Karpas-422 (cell line): ENCODE measurements at places on chromosomes 2 and 18. TPM values are rescaled to one million over a fixed set of nuclear protein-coding genes. Genes with fewer than 3 reads are reported as not detected.
A peak's percentile ranks its signal among the peaks of the same experiment; 100 is the strongest.

CIB4 gene
- not detected in 2 replicates for total RNA-seq

CDH7 gene
- 0.14 TPM in 1 of 2 replicates, not detected in the other for total RNA-seq

AKAIN1 gene
- not detected in 2 replicates for total RNA-seq

SPTBN1 gene
- total RNA-seq = 6.2 and 9.1 TPM in 2 replicates

DNA sequence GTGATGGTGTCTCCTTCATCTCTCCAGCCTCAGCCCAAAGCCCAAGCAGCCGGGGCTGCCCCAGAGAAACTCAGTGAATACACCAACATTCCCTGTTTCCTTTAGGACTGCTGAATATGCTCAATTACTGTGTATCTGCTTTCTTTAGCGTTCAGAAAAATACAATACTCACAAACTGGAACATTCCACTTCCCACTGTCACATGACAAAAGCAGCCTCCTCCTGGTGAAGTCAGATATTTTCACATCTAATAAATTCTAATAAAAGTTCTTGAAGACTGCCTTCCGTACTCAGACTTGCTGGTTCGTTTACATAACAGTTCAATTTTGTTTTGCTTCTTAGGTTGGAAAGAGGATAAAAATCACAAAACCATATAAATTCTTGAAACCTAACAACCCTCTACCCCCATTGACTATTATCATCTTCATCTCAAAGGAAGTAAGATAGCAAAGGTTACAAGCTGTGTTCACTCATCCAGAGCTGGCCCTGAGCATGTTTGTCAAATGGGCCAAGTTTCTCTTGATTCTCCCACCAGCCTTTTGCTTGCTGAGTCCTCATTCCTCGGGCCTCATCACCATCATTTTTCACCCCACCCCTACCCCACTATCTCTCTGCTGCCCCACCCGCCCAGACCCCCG lies 190.8 kb upstream of the HNRNPA3 start:
- no peak overlapping the region for H3K4me3 ChIP-seq
- H3K27ac ChIP-seq = no peak overlapping the region
- H3K4me1 ChIP-seq = no peaks in the 10 kb centered on the region

GRCh38 chr2:234846599-234847363 lies 105.0 kb upstream of the SH3BP4 start:
- H3K36me3 ChIP-seq = no peaks in the 10 kb centered on the region
- H3K4me3 ChIP-seq = no peak overlapping the region
- H3K4me1 ChIP-seq = 0 out of 2 replicates have a peak, but pooled peaks cover 6% of the 10 kb centered on the region
- no peaks in the 10 kb centered on the region for H3K27me3 ChIP-seq

DNA sequence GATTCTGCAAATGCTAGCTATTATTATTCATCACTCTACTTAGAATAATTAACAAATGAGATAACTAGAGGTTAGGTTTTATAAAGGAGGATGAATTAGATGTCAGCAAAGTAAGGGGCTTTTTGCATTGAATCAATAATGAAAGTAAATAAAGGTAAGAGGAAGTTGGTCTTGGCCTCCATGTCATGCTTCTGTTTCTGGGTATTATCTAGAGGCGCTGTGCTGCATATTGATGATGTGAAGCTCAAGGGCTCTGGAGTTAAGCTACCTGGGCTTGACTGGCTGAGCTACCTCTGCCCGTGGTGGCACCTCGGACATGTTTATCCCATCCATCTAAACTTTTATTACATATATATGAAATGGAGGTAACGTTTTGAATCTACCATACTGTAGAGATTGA lies 350.9 kb downstream of the PARD3B start:
- H3K36me3 ChIP-seq = no peaks in the 10 kb centered on the region
- no peaks in the 10 kb centered on the region for H3K27me3 ChIP-seq
- no peak overlapping the region for H3K4me3 ChIP-seq
- H3K27ac ChIP-seq = no peak overlapping the region

GRCh38 chr2:226782092-226782713 lies 17.4 kb downstream of the IRS1 start:
- H3K27ac ChIP-seq = no peak overlapping the region
- no peak for DNase-seq
- no peak overlapping the region for H3K4me3 ChIP-seq
- no peaks in the 10 kb centered on the region for H3K4me1 ChIP-seq

DNA sequence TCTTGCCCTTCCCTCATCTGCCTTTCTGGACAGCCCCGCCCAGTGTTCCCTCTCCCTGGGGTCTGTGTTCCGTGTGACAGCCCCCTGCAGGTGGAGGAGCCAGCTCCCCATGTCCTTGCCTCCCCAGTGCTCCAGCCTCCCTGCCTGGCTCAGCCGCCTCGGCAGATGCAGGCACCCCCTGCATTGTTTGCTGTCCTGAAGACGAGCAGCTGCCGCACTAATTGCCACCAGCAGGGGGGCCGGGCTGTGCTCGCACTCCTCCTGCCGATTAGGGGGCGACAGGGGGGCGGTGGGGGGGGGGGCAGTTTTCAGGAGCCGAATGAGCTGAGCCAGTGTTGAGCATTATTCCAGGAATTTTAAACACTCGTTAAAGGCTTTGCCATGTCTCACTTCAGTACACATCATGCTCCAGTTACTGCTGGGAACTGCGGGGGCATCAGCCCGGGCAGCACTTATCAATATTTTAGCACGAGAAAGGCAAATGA lies 23.3 kb downstream of the SIX3 start:
- H3K36me3 ChIP-seq = no peaks in the 10 kb centered on the region
- H3K4me3 ChIP-seq = no peak overlapping the region
- H3K4me1 ChIP-seq = no peaks in the 10 kb centered on the region
- H3K27me3 ChIP-seq = no peaks in the 10 kb centered on the region

DNA sequence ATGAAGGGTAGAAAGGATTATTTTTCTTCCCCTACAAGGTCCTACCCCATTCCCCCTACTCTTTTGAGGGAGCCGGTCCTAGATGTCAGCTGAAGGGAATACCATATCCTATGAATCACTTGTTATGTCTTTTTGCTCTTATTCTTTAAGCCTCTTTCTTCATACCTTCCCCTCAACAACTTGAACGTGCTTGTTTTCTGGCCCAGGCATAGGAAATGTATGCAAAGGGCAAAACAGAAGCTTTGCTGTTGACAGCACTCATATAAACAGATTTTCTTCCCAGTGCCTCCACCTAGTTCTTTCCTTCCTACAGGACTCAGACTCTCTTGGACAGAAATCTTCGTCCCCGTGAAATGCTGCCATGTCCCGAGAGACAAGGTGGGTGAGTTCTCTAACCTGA lies 64.6 kb downstream of the TMEM17 start:
- no peaks in the 10 kb centered on the region for H3K4me1 ChIP-seq
- no peaks in the 10 kb centered on the region for H3K36me3 ChIP-seq
- H3K27me3 ChIP-seq = no peaks in the 10 kb centered on the region
- no peak for DNase-seq
- H3K27ac ChIP-seq = no peak overlapping the region
- no peak overlapping the region for H3K4me3 ChIP-seq

DNA sequence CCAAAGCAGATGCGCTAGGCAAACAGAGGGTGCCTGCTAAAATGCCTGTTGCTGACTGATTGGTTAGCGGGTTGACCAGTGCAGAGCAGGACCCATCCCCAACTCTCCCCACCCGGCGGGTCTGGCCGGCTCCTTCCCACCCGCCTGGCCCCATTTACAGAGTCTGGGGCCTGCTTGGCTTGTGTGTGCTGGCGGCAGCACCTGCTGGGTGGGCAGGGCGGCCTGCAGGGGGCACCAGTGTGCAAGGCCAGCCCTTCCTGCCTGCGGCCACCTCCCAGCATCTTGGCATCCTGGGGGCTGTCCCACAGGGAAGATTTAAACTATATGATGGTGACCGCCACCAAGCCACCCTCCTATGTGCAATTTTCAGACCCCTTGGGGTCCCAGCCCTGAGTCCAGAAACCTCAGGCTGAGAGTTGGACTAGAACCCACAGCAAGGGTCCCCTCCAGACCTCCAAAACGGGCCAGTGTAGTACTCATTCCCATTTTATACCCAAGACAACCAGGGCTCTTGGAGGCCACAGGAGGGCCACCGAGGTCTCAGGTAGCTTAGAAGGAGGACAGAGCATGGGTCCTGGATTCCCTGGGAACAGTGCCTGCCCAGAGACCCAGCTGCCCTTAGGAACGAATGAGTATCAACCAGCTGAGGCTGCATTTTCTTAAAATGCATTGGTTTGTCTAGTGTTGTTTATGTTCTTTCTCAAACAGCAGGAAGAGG lies 173.6 kb downstream of the SMAD7 start:
- no peak overlapping the region for H3K4me3 ChIP-seq
- H3K4me1 ChIP-seq = peaks cover 10% of the 10 kb centered on the region
- no peak overlapping the region for H3K27ac ChIP-seq
- DNase-seq = peak; percentile 83
- H3K27me3 ChIP-seq = no peaks in the 10 kb centered on the region

GRCh38 chr2:169933124-169933711 lies 106.0 kb downstream of the UBR3 start:
- H3K27ac ChIP-seq = no peak overlapping the region
- DNase-seq = peak; percentile 90
- no peak overlapping the region for H3K4me3 ChIP-seq
- no peaks in the 10 kb centered on the region for H3K27me3 ChIP-seq
- H3K36me3 ChIP-seq = no peaks in the 10 kb centered on the region; the same call in 1 of the 2 replicates
- H3K4me1 ChIP-seq = peaks cover 18% of the 10 kb centered on the region

DNA sequence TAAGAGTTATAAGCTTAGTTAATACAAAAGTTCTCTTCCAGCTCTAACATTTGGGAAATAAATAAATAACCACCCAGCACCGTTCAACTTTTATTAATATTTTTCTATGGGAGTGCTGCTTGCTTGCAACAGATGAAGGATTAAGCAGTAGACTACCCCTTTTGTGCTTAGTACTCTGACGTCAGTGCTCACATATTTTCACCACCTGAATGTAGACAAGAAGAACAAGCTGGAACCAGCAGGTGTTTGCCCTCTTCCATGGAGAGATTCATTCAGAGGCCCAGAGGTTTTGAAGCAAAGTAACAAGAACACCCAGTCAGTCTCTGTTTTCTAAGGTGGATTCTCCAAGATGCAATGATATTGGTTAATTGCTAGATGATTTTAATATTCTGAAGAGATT lies 307.1 kb upstream of the PIK3C3 start:
- no peak overlapping the region for H3K4me3 ChIP-seq
- DNase-seq = no peak
- no peaks in the 10 kb centered on the region for H3K27me3 ChIP-seq
- H3K4me1 ChIP-seq = no peaks in the 10 kb centered on the region

DNA sequence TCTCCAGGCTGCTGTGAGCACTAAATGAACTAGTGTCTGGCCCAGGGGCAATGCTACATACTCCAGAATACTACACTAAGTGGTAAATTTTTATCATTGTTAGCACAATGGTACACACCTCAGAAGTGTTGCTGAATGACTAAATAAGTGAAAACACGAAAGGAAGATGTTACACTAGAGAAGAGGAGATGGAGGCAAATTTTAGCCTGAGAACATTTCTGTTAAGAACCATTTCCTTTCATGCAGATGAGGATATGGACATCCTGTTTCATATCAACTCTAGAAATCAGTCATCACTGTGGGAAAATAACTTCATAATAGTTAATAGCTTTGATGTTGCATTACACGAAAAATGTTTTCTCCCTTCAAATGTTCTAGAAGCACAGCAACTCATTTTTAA lies 117.6 kb upstream of the STK17B start:
- no peaks in the 10 kb centered on the region; the same call in 1 of the 2 replicates for H3K4me1 ChIP-seq
- no peaks in the 10 kb centered on the region for H3K27me3 ChIP-seq
- DNase-seq = no peak

DNA sequence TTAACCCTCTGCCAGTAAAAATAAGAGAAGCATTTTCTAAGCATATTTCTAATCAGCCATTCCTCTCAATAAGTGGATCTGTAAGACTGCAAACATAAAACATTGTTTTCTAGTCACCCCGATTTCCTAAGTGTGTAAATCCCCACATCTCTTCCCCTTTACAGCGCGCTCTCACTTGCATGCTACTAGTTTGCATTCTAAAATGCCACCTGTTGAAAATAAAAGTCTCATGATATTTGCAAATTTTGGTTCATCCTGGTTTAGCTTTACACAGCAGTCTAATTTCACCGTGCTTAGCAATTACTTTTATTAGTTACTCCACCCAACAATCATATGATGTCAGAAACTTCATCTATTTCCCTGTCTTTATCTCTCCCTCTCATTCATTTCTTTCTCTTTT lies 1230.7 kb upstream of the ZEB2 start:
- peaks cover 56% of the 10 kb centered on the region for H3K4me1 ChIP-seq
- peak overlapping the region; percentile 37 for H3K4me3 ChIP-seq
- H3K27me3 ChIP-seq = no peaks in the 10 kb centered on the region
- DNase-seq = peak; percentile 74

GRCh38 chr2:234322766-234323465 lies 174.0 kb downstream of the ARL4C start:
- H3K4me1 ChIP-seq = no peaks in the 10 kb centered on the region
- H3K36me3 ChIP-seq = no peaks in the 10 kb centered on the region
- H3K27me3 ChIP-seq = no peaks in the 10 kb centered on the region
- no peak overlapping the region for H3K4me3 ChIP-seq
- DNase-seq = no peak

- H3K4me3 ChIP-seq = peak overlapping the region; percentile 53; the same call in 1 of the 2 replicates
- no peaks in the 10 kb centered on the region for H3K27me3 ChIP-seq
- H3K4me1 ChIP-seq = peaks cover 7% of the 10 kb centered on the region
- no peak for DNase-seq
- H3K36me3 ChIP-seq = no peaks in the 10 kb centered on the region
Measured at GRCh38 chr2:127107622-127107999, 657 bp upstream of the BIN1 start.

- peak; percentile 85 for DNase-seq
- H3K4me3 ChIP-seq = peak overlapping the region; percentile 89
- H3K27ac ChIP-seq = peak overlapping the region; percentile 90
- H3K27me3 ChIP-seq = no peaks in the 10 kb centered on the region
- H3K36me3 ChIP-seq = peaks cover 7% of the 10 kb centered on the region; the same call in 1 of the 2 replicates
Measured at GRCh38 chr18:79950515-79951341, 725 bp downstream of the SLC66A2 start.

DNA sequence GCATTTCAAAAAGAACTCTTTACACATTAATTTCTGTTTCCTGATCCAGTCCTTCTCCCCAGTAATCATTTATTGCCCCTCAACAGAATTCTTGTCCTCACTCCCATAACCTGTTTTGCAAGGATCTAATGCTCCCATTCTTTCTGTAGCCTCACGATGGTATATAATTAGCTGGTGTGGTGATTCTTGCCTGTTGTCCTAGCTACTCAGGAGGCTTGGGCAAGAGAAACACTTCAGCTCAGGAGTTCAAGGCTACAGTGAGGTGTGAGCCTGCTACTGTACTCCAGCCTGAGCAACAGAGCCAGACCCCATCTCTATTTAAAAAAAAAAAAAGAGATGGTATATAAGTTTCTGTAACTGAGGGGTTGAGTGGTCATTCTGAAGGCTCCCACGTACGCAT lies 7.7 kb upstream of the TRAPPC8 start:
- H3K36me3 ChIP-seq = no peaks in the 10 kb centered on the region
- no peaks in the 10 kb centered on the region for H3K27me3 ChIP-seq
- H3K27ac ChIP-seq = no peak overlapping the region
- H3K4me1 ChIP-seq = 0 out of 2 replicates have a peak, but pooled peaks cover 4% of the 10 kb centered on the region
- peak; percentile 9 for DNase-seq
- no peak overlapping the region for H3K4me3 ChIP-seq
